Right ventricle myocardium superior (tissue), 1 donor: ENCODE measurements at places on chromosomes 13 and 19. TPM values are rescaled to one million over a fixed set of nuclear protein-coding genes. Genes with fewer than 3 reads are reported as not detected.

DNA sequence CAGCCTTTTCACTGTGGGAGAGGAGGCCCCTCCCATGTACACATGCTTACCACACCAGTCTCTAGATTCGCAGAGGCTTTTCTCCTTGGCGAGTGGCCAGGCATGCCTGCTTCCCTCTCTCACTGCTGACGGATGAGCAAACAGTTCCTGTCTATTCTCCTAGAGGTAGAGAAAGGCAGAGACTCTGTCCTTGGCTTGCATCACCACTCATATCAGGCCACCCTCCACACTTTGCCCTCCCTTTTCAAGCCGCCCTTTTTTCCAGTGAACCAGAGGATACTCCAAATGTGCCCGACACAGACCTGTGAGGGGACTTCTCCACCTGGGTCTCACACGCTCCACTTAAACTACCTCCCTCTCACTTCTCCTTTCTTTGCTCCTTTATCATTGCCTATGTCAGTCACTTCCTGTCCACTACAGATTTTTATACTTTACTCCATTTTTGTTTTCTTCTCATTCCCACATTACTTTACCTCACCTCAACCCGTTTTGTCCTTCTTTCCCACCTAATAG is 284.6 kb downstream of the DNAJC15 start:
- peak; percentile 91 for DNase-seq

- DNase-seq, result peak; percentile 78
These were observed 52.0 kb downstream of the STARD13 start for GRCh38 chr13:33233547-33233946.

GRCh38 chr13:41460074-41460465 is 2.7 kb downstream of the RGCC start:
- no peak for DNase-seq

- DNase-seq, result no peak
These were observed 52.8 kb downstream of the SERP2 start for GRCh38 chr13:44426461-44426860.

DNA sequence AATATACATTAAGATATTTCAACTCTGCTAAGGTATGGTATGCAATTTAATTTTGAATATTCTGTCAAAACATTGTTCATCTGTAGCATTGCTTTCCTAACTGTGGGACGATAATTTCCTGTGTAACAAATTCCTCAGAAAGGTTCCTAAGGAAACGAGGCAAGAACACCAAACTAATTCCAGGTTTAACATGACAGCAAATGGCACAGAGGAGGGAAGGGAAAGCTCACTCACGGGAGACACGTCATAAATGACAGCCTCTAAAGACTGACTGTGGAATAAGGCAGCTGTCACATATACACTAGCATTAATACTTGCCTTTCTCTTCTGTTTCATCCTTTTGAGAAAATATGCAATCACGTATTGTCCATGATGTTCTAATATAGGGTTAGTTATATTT is 380.6 kb downstream of the LIG4 start:
- no peak for DNase-seq

DNA sequence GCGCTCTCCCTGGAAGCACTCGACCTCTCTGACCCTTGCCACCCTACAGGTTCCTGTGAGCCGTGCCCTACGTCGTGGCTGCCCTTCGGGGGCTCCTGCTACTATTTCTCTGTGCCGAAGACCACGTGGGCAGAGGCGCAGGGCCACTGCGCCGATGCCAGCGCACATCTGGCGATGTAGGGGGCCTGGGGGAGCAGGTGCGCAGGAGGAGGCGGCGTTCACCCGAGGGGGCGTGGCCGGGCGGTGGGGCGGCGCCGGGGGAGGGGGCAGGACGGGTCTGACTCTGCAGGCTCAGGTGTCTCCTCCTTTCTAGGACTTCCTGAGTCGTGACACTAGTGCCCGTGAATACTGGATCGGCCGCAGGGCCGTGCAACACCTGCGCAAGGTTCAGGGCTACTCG is 26.4 kb downstream of the CLEC4M start:
- no peak for DNase-seq

GRCh38 chr13:27079421-27079958 is 92.1 kb downstream of the USP12 start:
- DNase-seq, result no peak

- no peak for DNase-seq
These were observed 12.7 kb upstream of the LILRA2 start for GRCh38 chr19:54560881-54561385.

GRCh38 chr19:16333001-16333586 is 8.5 kb downstream of the KLF2 start:
- no peak for DNase-seq

GRCh38 chr19:11881151-11881800 is 6.3 kb upstream of the ZNF69 start:
- peak; percentile 47 for DNase-seq

GRCh38 chr19:37992761-37993160 is 85.8 kb downstream of the SIPA1L3 start:
- DNase-seq, result no peak

- DNase-seq, result no peak
These were observed 55.9 kb upstream of the SERP2 start for GRCh38 chr13:44317752-44318151.

DNA sequence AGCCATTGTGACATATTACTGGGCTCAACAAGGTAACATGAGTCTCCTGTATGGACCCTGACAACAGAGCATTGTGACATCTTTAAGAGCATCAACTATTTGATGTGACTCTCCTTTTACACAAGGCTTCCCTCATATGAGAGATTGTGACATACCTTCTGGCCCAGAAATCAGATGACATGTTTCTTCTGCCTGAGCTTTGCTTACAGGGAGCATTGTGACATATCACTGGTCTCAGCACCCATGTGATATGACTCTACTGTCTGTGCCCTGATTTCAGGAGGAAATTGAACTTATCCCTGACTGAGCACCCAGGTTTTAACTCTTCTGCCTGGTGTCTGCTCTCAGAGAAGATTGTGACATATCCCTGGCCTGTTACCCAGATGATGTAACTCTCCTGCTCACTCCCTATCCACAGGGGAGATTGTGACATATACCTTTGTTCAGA is 15.9 kb upstream of the ZNF681 start:
- DNase-seq, result no peak

- DNase-seq, result no peak
These were observed 14.4 kb downstream of the FOXO1 start for GRCh38 chr13:40651866-40652587.

- DNase-seq, result no peak
These were observed 314.9 kb upstream of the SLITRK5 start for GRCh38 chr13:87356314-87356713.

DNA sequence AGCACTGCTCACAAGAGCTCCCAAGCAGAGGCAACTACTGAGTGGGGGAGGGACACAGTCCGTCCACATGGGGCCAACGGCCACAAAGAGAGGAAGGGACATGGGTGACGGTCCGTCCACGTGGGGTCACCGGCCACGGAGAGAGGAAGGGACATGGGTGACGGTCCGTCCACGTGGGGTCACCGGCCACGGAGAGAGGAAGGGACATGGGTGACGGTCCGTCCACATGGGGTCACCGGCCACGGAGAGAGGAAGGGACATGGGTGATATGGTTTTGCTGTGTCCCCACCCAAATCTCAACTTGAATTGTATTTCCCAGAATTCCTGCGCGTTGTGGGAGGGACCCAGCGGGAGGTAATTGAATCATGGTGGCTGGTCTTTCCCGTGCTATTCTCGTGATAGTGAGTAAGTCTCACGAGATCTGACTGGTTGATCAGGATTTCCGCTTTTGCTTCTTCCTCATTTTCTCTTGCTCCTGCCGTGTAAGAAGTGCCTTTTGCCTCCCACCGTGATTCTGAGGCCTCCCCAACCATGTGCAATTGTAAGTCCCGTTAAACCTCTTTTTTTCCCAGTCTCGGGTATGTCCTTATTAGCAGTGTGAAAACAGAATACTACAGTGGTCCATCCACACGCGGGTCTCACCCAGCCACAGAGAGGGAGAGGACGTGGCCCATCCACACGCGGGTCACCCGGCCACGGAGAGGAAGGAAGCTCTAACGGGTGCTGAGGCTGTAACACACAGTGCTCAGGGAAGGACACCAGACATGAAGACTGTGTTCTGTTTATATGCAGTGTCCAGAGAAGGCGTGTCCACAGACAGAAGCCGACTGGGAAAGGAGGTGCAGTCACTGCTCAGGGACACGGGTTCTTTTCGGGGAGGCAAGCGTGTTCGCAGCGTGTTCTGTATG is 48.5 kb downstream of the GAS6 start:
- peak; percentile 47 for DNase-seq

- no peak for DNase-seq
These were observed 114.4 kb upstream of the TMTC4 start for GRCh38 chr13:100789025-100789424.

DNA sequence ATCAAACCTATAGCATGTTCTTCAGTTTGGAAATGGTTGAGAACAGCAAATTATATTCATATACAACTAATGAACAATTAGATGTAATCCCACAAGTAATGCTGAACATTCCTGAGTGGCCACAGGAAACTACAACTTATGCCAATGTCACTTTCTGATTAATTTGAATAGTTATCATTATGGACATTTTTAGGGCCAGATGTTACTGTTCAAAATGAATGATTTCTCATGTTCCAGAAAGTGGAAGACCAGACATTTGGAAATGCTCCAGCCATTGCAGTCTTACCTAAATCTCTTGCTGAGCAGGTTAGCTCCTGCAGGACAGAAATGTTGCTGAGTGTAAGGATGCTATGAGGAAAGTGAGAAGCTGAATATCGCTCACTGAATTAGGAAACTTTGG is 819.8 kb downstream of the PCDH9 start:
- no peak for DNase-seq

- DNase-seq, result no peak
These were observed 195.2 kb downstream of the TSHZ3 start for GRCh38 chr19:31154021-31154420.

GRCh38 chr19:38685666-38686529 is 38.4 kb downstream of the ACTN4 start:
- DNase-seq, result no peak

DNA sequence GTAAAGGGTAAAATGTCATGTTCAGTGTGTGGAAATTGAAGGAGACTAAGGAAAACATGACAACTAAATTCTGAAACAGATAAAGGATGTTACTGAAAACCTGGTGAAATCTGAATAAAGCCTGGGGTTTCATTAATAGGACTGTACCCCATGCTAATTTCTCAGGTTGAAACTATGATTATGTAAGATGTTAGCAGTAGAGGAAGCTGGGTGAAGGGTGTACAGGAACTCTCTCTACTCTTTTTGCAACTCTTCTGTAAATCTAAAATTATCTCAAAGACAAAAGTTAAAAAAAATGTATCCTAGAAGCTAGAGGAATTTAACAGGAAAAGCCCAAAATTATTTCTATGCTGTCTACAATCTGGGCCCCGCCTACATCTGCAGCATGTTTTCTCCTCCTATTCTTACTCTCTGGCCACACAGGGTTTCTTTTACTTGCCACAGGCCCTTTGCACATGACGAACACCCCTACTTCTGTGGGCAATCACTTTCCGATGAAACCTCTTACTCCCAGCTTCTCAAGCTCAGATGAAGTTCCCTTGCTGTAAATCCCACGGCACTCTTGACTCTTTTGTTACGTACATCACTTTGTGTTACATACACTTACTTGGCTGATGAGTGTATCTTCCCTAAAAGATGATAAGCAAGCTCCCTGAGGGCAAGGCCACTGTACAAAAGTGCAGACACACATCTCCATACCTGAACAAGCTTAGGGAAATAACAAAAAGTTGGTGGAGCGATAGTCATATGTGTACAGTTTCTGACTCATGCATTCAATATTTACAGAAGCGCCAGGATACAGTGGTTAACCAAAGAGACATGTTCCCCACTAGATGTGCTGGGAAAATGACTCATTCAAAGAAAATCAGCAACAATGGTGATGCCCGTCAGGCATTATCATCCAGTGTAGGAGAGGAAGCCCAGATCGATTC is 32.6 kb downstream of the RUBCNL start:
- no peak for DNase-seq

- DNase-seq, result no peak
These were observed 83.7 kb downstream of the NALCN start for GRCh38 chr13:101332583-101332982.

DNA sequence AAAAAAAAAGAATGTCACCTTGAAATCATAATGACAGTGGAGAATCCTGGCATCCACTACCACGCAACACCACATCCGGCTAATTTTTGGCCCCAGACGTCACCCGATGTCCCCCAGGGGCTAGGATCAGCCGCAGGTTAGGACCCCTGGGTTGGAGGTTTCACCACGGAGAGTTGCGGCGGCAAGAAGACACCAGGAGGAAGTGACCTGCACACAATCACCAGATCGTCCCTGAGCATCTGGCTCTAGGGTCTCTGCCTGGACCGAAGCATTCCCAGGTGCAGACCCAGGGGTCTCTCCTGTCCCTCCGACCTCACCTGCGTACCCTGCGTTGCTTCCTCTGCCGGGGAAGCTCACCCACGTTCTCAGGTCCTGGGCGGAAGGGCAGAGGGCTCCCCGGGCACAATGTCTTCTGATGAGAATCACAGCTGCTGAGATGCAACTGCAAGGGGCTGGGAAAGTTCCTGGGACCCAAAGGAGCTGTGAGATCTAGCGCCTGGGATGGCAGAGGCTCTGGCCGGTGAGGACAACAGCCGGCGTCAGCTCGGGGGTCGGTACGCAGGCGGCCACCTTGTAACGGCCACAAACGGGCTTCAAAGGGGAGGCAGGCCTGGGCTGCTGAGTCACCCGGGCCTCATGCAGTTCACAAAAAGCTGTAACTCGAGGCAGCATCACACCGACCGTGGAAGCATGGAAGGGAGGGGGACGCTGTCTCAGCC is 111.2 kb downstream of the GADD45B start:
- no peak for DNase-seq

- no peak for DNase-seq
These were observed 648.3 kb upstream of the SPRY2 start for GRCh38 chr13:80989241-80989640.

GRCh38 chr13:35909837-35910540 is 221.2 kb downstream of the DCLK1 start:
- DNase-seq, result no peak

- DNase-seq, result no peak
These were observed 87.7 kb downstream of the LHFPL6 start for GRCh38 chr13:39515224-39515714.

DNA sequence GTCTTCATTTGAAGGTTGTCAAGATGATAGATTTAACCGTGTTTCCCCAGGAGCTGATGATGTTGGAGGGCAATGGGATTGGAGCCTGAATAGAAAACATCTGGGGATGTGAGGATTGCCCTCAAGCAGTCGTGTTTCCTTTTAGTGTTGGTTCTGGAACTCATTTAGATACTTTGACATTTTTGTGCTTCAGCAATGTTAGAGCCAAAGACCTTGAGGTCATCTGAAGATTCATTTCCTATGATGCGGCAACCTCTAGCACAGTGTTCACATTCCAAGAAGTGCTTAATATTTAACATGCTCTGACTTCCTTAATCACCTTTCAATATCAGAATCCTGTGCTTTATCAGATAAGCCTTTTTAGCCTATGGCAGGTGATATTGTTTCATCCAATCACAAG is 82.7 kb downstream of the SLC10A2 start:
- DNase-seq, result no peak

GRCh38 chr19:18610245-18610555 is 2.5 kb upstream of the TMEM59L start:
- DNase-seq, result no peak

KLC3 gene
- total RNA-seq, result not detected

FGF9 gene
- 9.5 TPM for total RNA-seq

ANGPTL8 gene
- total RNA-seq, result 0.40 TPM

ZNF569 gene
- 5.2 TPM for total RNA-seq

PSG1 gene
- not detected for total RNA-seq

COL5A3 gene
- total RNA-seq, result 10.1 TPM

NOVA2 gene
- total RNA-seq, result 3.7 TPM

ZNF578 gene
- 2.6 TPM for total RNA-seq

KCNN1 gene
- not detected for total RNA-seq

GDF15 gene
- 0.54 TPM for total RNA-seq

KLK1 gene
- not detected for total RNA-seq

ZNF566 gene
- 10.9 TPM for total RNA-seq

GPR108 gene
- total RNA-seq, result 22.2 TPM

CPB2 gene
- total RNA-seq, result not detected

ZNF534 gene
- total RNA-seq, result 0.43 TPM
